Activated CD8-positive, alpha-beta T cell treated with anti-CD3 and anti-CD28 coated beads for 36 hours (primary cell): ENCODE measurements at places on chromosomes 2 and 18. TPM values are rescaled to one million over a fixed set of nuclear protein-coding genes. Genes with fewer than 3 reads are reported as not detected.

CCDC74A gene
- 10.4 TPM for total RNA-seq

UGT1A10 gene
- not detected for total RNA-seq

DNA sequence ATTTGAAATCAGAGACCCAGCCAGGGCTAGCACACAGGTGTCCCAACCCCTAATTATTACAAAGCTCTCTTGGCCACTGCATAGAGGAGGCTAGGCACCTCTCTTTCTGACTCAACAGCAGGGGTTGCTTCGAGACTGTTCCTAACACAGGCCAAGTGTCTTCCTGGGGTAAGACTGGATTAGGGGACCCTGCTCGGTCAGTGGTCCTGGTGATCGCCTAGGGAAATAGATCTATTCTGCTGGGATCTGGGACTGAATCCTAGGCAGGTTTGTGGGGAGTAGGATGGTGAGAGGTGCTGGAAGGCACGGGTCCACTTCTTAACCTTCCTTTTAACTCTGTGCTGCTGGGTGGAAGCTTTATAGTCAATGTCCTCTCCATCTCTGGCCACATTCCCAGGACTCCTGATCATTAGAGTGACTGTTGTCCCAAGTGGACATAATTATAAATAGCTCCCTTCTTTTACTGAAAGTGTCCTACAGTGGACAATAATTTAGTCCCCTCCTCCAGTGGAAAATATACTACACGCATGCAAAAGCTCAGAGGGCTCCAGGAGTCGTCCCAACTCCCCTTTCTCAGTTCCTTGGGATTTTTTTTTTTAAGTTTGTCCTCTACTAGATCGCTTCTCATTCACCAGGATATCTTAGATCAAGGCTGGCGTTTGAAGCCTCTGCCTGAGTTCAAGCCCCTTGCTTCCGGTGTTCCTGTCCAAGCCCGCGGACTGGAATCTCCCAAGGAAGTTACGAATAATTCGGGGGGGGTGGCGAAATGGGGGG, 1.3 kb upstream of the TRIB2 start:
- H3K36me3 ChIP-seq = no peaks in the 10 kb centered on the region
- H3K27me3 ChIP-seq = no peaks in the 10 kb centered on the region
- peak overlapping the region; percentile 89 for H3K27ac ChIP-seq
- H3K4me3 ChIP-seq = peak overlapping the region; percentile 96
- no peak for DNase-seq
- peaks cover 34% of the 10 kb centered on the region for H3K4me1 ChIP-seq

DNA sequence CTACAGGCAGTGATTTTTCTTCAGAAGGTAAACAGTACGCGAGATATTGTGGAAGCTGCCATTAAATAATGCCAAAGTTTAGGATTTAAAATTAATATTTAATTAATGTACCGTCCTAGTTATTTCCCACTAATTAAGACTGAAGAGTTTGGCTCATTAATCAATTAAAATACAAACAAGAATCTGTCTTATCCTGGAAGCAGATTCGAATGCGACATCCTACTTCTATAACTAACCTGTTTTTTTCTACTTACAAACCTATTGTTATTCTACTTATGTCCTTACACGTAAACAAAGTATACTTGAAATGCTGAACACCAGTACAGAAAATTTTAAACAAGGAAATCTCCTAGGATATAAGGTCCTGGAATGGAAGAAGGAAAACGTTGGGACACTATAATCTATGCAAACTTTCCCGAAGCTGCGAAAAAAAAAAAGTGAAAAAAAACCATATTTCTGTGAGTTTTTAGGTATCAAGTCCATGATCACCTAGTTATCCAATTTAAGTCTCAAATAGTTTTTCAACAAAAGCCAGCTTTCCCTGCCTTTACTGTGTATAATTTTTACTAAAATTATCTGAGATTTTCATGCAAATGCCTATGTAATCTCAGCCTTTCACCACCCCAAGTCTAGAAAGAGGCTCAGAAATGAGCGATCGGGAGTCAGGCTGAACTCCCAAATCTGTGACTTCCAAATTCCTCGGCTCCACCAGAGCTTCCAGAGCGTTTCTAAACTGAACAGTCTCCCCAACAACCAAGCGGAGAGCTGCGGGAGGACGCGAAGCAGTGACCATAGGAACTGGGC, 1.2 kb upstream of the C2orf15 start:
- H3K4me3 ChIP-seq = peak overlapping the region; percentile 94
- peaks cover 16% of the 10 kb centered on the region for H3K4me1 ChIP-seq
- H3K27ac ChIP-seq = peak overlapping the region; percentile 86
- no peaks in the 10 kb centered on the region for H3K27me3 ChIP-seq
- DNase-seq = no peak

DNA sequence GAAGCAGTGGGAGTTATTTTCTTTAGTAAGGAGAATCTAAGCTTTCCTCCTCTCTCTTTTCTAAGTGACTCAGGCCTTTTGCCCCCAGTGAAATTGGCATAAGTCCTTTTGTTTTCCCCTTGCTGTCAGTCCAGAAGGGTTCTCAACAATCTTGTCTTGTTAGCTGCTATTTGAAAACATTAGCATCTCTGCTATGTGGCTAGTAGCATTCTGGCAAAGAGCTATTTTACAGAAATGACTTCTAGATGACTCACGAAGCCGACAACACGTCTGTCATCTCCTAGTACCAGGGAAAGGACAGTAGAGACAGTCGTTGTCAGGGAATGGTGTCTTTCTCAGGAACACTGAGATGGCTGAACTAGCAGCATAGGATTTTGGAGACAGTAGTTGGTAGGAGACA, 14.7 kb downstream of the SMARCAL1 start:
- no peak overlapping the region for H3K4me3 ChIP-seq
- no peaks in the 10 kb centered on the region for H3K27me3 ChIP-seq
- H3K4me1 ChIP-seq = no peaks in the 10 kb centered on the region
- peaks cover 49% of the 10 kb centered on the region for H3K36me3 ChIP-seq
- no peak overlapping the region for H3K27ac ChIP-seq

- DNase-seq = no peak
- peaks cover 1% of the 10 kb centered on the region for H3K27me3 ChIP-seq
- H3K27ac ChIP-seq = no peak overlapping the region
- H3K36me3 ChIP-seq = no peaks in the 10 kb centered on the region
- H3K4me1 ChIP-seq = no peaks in the 10 kb centered on the region
- H3K4me3 ChIP-seq = no peak overlapping the region
Measured at GRCh38 chr2:59034106-59034505, 793.0 kb upstream of the FANCL start.

GRCh38 chr2:196441527-196441926, 198.0 kb upstream of the CCDC150 start:
- peaks cover 2% of the 10 kb centered on the region for H3K27me3 ChIP-seq
- H3K4me1 ChIP-seq = no peaks in the 10 kb centered on the region
- no peaks in the 10 kb centered on the region for H3K36me3 ChIP-seq
- H3K27ac ChIP-seq = no peak overlapping the region
- no peak overlapping the region for H3K4me3 ChIP-seq

GRCh38 chr2:30135541-30135940, 11.3 kb upstream of the YPEL5 start:
- peaks cover 2% of the 10 kb centered on the region for H3K27me3 ChIP-seq
- DNase-seq = no peak
- no peak overlapping the region for H3K4me3 ChIP-seq
- H3K36me3 ChIP-seq = no peaks in the 10 kb centered on the region

DNA sequence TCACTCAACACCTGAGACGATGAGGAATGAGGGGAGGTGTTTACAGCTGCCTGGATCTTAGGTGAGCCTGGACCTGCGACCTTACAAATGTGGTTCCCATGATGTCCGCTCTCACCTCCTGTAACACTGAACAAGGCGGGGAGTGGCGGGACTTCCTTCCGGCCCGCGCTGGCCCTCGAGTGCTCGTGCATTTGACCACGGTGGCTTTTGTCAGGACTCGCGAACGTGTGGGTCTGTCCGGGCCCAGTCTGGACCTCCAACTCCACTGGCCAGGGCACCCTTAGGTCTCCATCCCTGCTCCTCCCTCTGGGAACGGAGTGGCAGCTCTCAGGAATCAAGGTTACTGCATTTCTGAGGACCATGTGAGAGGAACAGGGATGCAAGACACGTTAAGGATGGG, 263.0 kb upstream of the SALL3 start:
- no peaks in the 10 kb centered on the region for H3K4me1 ChIP-seq
- H3K27me3 ChIP-seq = peaks cover 8% of the 10 kb centered on the region
- no peak overlapping the region for H3K27ac ChIP-seq
- no peak overlapping the region for H3K4me3 ChIP-seq
- H3K36me3 ChIP-seq = no peaks in the 10 kb centered on the region
- no peak for DNase-seq

- DNase-seq = no peak
- peak overlapping the region; percentile 63 for H3K4me3 ChIP-seq
- H3K36me3 ChIP-seq = no peaks in the 10 kb centered on the region
- peak overlapping the region; percentile 18 for H3K27ac ChIP-seq
- H3K27me3 ChIP-seq = peaks cover 34% of the 10 kb centered on the region
Measured at GRCh38 chr2:54725343-54726099, 2.1 kb downstream of the EML6 start.

DNA sequence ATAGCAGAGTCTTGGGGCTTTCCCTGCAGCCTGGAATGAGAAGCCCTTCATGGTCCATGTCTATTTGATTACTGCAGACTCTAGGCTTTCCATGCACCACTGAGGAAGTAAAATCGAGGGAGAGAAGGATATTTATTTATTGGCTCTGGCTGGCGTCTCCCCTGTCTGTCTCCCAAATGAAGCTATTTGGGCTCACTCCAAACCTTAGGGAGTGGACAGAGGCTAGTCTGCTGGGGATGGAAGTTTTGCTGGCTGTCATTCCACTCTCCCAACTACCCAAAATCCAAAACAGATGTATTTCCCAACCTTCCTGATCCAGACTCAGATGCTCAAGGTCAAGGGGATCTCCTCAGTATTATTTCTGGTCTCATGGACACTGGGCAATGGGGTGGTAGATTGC, 33.7 kb downstream of the TMEM17 start:
- DNase-seq = no peak
- peaks cover 4% of the 10 kb centered on the region for H3K4me1 ChIP-seq
- no peak overlapping the region for H3K4me3 ChIP-seq
